ENCODE measurements at places on chromosomes 3 and 15.

GRCh38 chr3:52031896-52032295, 24.5 kb downstream of the DUSP7 start:
- DNase-seq, result no peak

DNA sequence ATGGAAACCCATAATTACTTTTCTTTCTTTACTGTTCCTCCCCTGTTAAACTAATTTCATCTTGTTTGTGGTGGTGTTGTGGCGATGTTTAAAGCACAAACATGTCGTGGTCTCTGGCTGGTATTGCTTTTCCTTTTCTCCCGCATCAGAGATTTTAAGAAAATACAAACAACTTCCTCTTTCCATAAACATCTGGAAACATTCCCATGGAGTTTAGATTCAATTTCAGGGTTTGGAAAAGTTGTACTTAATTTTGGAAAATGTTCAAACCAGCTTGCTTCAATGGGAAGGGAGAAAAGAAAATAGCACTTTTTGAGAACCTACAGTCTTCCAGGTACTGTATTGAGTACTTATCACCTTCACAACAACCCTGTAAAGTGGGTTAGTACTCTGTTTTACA, 30.4 kb downstream of the STARD9 start:
- DNase-seq, result no peak

GRCh38 chr3:181738551-181738950, 26.8 kb downstream of the SOX2 start:
- DNase-seq, result no peak

DNA sequence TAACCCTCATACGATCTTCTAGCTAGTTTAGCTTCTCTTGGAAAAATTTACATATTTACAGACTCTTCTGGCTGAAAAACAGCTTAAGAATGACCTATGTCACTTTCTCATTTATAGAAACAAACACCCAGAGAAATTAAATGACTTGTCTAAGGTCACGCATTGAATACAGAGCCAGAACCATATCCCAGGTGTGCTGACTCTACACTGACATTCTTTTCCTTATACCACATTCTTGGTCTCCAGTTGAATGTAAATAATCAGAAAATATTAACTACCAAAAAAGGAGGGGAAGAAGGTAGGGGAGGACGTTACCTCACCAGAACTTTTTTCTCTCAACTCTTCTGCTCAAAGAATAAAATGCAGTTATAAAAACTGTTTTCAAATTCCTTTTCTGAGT, 95.0 kb downstream of the THRB start:
- DNase-seq, result no peak

- DNase-seq, result no peak
These were observed 66.7 kb downstream of the BOC start for GRCh38 chr3:113277941-113278598.

- DNase-seq, result no peak
These were observed 6.8 kb downstream of the RARRES1 start for GRCh38 chr3:158725348-158726011.

- DNase-seq, result no peak
These were observed 75.3 kb downstream of the TGFBR2 start for GRCh38 chr3:30681649-30682211.

- DNase-seq, result no peak
These were observed 125.0 kb downstream of the ZNF280D start for GRCh38 chr15:56608140-56608778.

GRCh38 chr15:55993804-55994560, 570 bp upstream of the NEDD4 start:
- no peak for DNase-seq

GRCh38 chr15:57245130-57245529, 131.2 kb upstream of the CGNL1 start:
- DNase-seq, result no peak

DNA sequence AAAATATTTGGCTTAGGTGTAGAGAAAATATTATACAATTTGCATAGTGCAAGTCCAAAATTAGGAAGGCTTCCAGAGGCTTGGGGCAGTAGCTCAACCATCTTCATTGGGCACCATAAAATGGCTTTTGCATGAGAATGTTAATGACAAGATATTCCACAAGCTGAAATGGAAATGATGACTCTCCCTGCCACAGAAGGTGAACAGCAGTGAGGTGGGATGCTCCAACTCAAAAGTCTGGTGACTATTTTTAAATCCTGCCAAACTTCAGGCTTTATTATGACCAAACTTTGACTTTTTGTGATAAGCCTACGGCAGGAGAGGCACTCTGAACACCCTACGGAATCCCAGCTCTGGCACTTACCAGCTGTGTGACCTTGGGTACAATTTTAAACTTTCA, 37.6 kb downstream of the ARHGEF3 start:
- no peak for DNase-seq

DNA sequence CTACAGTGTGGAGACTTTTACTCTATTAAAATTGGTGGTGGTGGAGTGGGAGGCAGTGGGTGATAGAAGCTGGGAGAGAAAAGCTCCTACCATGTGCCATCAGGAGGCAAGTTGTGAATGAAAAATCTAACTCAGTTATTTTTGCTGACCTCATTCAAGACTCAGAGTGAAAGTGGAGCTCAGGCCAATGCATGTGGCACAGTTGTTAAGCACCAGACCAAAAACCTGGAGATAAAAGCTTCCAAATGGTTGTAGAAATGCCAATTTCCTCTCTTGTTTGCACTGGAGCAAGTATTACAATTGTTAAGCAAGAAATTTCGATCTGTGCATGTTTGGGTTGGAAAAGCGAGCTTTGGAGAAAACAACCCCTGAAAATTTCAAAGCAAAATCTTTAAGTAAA, 81.5 kb upstream of the PRICKLE2 start:
- no peak for DNase-seq

GRCh38 chr3:124877674-124878073, 9.5 kb downstream of the ITGB5 start:
- no peak for DNase-seq

- no peak for DNase-seq
These were observed 115.8 kb upstream of the IGSF10 start for GRCh38 chr3:151576511-151577137.

DNA sequence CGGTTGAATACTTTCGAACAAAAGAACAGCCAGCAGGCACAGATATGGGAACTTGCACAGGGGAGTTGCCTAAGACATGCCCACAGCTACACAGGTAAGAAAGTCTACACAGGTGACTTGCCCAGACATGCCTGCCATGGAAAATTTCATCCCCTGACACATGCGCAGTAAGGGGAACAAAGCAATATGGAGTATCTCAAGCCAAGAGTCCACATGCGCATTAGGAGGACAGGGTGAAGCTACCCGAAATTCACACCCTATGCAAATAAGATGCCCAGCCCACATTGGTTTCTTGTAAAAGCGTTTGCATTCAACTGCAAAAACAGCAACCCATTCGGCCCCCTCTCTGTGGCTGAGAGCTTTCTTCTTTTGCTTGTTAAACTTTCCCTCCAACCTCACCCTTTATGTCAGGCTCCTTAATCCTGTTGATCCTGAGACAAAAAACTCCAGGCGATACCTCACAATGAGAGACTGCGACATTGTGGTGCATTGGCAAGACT, 49.3 kb upstream of the TRPM1 start:
- DNase-seq, result no peak

DNA sequence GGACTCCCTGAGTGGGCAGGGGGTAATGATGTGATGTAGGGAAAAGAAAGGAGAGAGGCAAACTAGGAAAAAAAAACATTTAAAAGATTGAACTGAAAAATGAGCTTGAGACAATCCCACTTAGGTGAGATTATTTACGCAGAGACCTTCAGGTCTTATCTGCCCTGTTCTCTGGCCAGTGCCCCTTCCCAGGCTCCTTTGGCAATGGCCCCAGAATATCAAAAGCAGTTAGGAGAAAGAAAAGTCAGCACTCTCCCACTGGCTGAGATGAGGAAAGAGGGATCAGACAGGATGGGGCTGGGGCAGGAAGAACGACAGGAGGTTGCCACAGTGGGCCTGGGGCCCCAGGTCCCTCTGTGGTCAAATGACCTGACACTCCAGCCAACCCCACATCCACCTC, 105.4 kb downstream of the MEGF11 start:
- no peak for DNase-seq

- DNase-seq, result no peak
These were observed 360.5 kb upstream of the ALCAM start for GRCh38 chr3:105006164-105006563.

GRCh38 chr15:101542306-101543025, 53.0 kb upstream of the PCSK6 start:
- no peak for DNase-seq

DNA sequence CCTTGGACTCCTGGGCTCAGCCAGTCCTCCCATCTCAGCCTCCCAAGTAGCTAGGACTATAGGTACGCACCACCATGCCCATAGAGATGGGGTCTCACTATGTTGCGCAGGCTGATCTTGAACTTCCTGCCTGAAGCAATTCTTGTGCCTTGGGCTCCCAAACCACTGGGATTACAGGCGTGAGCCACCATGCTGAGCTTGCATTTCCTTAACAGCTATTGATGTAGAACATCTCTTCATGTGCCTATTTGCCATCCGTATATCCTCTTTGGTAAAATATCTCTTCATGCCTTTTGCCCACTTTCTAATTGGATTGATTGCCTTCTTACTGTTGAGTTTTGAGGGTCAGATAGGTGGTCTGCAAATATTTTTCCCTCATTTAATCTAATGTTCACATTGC, 208.9 kb upstream of the TLE3 start:
- DNase-seq, result no peak

DNA sequence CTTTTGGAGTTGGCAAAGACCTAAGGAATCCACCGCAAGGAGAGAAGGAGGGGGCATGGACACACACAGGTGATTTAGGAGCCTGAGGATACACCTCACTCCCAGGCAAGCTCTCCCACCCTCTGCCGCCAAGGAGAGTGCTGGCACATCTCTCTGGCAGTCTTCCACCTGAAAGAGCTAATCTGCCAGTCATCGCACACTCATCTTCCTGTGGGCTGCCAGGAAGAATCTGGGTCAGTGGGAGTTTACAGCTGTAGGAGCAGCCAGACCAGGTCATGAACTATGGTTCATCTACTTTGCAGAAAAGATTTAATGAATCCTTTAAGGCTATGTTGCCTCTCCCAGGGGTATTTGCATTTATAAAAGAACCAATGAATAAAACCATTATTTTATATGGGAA, 170.6 kb upstream of the TSC22D2 start:
- DNase-seq, result no peak

GRCh38 chr15:99635794-99636193, 70.0 kb downstream of the MEF2A start:
- no peak for DNase-seq

GRCh38 chr3:124333931-124334640, 342.2 kb upstream of the ROPN1 start:
- no peak for DNase-seq

DNA sequence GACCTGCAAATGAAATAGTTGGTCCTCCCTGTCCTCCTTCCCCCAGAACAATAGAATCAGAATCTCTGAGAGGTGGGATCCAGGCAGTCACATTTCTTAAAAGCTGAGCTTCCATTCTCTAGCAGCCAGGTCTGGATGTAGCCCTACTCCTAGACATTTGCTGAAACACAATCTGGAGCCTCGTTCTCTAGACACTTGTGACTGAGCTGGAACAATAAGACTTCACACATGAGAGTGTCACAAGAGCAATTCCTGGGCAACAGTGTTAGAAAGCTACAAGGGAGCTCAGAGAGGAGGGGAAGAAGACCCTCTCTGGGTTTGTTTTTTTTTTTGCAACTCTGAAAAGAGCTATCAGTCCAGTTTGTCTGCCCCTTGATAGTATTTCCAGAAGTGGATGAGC, 14.5 kb downstream of the CORO2B start:
- no peak for DNase-seq

- DNase-seq, result no peak
These were observed 209.2 kb upstream of the CDIN1 start for GRCh38 chr15:36370051-36370730.

DNA sequence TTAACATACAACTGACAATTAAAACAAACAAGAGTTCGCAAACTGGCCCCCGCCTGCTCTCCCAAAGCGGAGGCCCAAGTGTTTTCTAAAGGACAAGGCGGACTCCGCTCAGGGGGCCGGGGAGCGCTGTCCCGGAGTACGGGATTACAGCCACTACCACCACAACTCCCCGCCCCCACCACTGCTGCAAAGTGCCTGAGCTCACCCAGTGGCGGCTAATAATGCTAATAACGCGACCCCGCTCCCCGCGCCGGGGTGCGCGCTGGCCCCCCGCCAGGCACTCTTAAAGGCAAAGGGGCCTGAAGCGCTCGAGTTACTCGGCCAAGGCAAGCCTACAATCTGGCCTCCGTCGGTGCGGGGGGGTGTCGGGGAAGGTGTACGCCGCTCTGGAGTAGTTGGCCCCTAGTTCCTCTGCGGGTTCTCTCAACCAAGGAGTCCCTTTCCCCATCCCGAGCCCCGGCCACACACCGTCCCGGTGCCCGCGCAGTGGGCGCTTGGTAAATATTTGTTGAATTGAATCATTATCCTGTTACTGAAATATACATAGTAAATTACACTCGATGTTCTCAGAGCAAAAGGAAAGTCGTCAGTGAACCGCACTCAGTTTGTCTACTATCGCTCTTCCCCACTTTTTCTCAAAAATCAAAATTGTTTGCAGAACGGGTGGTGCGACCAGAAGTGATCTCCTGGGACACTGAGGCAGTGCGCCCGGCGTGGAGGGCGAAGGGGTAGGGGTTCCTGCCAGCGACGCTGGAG, 827 bp downstream of the WNT5A start:
- no peak for DNase-seq

DNA sequence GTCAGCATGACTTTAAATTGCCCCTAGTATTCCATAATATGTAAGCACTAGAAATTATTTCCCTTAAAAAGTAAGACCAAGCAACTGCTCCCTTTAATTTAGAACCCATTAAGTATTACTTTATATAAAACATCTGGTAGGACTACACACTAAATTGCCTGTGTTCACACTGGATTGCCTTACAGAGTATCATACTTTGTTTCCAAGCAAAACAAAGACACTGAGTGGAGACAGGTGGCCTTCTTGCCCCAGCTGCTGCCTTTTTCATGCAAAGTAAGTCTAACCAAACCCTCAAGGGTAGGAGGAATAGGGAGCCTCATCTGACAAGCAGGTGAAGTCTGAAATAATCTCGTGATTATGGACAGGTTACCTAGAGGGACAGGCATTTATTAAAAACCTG, 87.3 kb downstream of the PEX5L start:
- DNase-seq, result no peak

- no peak for DNase-seq
These were observed 21.2 kb downstream of the ALS2CL start for GRCh38 chr3:46672349-46672695.

DNA sequence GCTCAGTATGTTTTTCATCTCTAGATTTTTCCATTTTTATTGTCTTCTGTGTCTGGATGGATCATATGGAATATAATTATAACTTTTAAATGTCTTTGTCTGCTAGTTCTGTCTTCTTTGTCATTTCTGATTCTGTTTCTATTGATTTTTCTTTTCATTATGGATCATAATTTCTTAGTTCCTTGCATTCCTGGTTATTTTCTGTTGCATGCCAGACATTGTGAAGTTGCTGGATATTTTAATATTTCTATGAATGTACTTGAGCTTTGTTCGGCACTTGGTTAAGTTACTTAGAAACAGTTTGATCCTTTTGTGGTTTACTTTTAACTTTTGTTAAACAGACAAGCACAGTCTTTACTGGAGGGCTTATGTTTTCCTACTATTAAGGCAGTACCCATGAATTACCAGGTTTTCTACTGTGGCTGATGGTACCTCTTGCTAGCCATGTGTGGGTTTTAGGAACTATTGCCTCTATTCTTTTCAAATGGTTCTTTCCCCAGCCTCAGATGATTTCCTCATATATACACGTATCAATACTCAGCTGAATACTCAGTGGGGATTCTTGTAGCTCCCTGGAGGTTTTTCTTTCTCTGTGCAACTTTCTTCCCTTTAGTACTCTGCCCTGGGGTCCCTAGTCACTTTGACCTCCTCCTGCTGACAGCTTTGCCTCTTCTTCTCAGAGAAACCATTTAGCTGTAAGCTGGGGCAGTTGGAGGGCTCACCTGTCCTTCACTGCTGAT, 64.3 kb downstream of the RASA2 start:
- DNase-seq, result no peak

Measured in effector CD4-positive, alpha-beta T cell (primary cell).